ENCODE measurements at places on chromosomes 5 and 9. TPM values are rescaled to one million over a fixed set of nuclear protein-coding genes. Genes with fewer than 3 reads are reported as not detected.

MYMK gene
- polyA plus RNA-seq = 48.6 TPM

RNF183 gene
- polyA plus RNA-seq = 0.35 TPM

C9orf152 gene
- 0.20 TPM for polyA plus RNA-seq

PFN3 gene
- not detected for polyA plus RNA-seq

GABRA6 gene
- not detected for polyA plus RNA-seq

BAAT gene
- polyA plus RNA-seq = 3.0 TPM

C5orf46 gene
- polyA plus RNA-seq = not detected

RGS7BP gene
- polyA plus RNA-seq = 5.6 TPM

DNAJC25 gene
- polyA plus RNA-seq = 8.0 TPM

FAM53C gene
- polyA plus RNA-seq = 35.6 TPM

ACSL6 gene
- polyA plus RNA-seq = 1.1 TPM

CLIC3 gene
- 0.99 TPM for polyA plus RNA-seq

IFNA21 gene
- polyA plus RNA-seq = not detected

CTNND2 gene
- polyA plus RNA-seq = 0.61 TPM

PSD2 gene
- polyA plus RNA-seq = 0.32 TPM

SPINK6 gene
- polyA plus RNA-seq = not detected

DTWD2 gene
- 6.1 TPM for polyA plus RNA-seq

GLT6D1 gene
- not detected for polyA plus RNA-seq

C1QTNF2 gene
- polyA plus RNA-seq = 24.3 TPM

PCDHGA12 gene
- polyA plus RNA-seq = 1.4 TPM

MVB12B gene
- 15.5 TPM for polyA plus RNA-seq

All from muscle of leg (tissue), 16 donors.